ENCODE measurements at places on chromosomes 16 and 17. TPM values are rescaled to one million over a fixed set of nuclear protein-coding genes. Genes with fewer than 3 reads are reported as not detected.
A peak's percentile ranks its signal among the peaks of the same experiment; 100 is the strongest.

The RNF222 gene
- total RNA-seq = not detected

DNA sequence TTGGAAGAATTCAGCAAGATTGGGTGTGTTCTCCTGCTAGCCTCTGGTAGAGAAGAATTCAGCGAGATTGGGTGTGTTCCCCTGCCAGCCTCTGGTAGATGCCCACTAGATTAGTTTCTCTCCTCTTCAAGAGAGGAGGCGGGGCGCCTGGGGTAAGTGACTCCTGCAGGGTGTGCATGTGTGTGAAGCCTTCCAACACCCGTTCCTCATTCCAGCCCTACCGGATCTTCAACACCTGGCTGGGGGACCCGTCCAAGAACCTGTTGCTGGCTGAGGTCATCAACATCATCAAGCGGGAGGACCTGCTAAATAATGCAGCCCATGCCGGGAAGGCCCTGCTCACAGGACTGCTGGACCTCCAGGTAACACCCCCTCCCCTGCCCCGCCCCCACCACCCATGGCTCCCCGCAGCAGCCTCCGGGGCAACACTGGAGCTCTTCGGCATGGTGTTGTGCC is 21.3 kb downstream of the TMEM186 start:
- no peak for DNase-seq
- no peaks in the 10 kb centered on the region for H3K27me3 ChIP-seq
- H3K36me3 ChIP-seq = peaks cover 1% of the 10 kb centered on the region
- H3K27ac ChIP-seq = no peak overlapping the region

The TBX21 gene
- total RNA-seq = 8.4 TPM

DNA sequence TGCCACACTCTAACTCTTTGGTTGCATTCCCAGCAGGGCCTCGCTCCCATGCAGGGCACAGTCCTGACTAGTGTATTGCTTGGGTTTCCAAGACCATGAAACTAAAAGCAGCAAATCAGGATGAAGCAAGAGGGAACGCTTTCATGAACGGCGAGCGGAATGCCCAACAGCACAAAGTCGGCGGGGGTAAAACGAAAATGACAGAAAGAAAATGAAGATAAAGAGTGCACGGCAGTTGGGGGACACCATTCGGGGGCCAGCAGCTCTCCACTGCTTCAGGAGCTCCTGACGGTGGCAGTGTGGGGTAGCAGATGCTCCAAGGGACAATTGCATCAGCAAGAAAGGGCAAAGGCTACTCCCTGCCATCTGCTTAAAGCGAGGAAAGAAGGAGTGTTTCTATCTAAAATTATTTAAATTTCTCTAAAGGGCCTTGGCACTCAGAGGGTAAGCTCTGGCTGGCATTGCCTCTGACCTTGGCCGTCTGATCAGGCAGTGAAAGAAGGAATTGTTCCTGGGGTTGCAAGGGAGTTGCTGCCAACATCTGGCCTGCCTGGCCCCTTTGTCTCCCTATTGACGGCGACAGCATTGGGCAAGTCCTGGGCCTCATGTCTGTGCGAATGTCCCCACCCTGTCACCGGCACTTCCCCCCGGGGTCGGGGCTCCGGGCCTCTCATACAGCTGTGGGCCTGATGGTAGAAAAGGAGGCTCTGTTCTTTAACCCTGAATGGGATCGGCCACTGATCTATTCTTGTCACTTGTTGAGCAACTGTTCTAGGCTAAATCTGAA is 138.2 kb downstream of the CMIP start:
- H3K4me1 ChIP-seq = no peaks in the 10 kb centered on the region
- H3K36me3 ChIP-seq = no peaks in the 10 kb centered on the region
- no peak for DNase-seq

DNA sequence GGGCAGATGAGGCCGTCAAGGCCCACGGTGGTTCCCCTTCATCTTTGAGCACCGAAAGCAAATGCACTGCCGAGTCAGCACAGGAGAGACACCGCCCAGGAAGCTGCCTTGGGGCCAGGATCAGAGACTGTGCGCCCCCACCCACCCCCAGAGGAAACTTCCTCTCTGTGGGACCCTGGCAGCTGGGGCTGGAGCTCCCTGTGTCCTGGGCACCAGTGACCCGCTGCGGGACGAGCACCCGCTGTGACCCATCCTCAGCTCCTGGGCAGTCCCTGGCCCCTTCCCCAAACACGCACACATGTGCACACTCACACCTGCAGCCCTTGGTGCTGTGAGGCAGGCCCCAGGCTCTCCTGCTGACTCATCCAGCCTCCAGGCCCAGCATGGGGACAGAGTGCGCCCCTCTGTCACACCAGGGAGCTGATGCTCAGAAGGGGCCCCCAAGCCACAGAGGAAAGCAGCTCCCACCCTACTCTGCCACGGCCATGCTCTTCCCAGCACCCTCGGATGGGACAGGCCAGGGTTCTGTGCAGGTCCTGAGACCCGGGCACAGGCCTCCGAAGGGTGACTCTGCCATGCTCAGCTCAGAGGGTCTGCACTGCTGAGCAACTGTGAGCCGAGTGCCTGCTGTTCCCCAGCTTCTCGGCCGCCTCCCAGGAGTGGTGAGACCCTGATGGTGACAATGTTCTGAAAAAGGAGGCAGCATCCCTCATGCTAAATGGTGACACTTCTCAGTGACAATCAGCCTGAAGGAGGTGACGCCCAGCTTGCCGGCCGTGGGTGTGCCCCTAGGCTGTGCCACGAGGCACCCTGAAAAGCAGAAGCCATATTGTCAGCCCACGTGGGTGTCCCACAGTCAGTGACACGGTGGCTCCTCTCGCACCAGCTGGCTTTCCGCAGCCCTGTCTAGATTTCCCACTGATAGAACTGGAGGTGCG is 3.6 kb downstream of the PIEZO1 start:
- no peaks in the 10 kb centered on the region for H3K36me3 ChIP-seq
- DNase-seq = peak; percentile 78
- H3K4me3 ChIP-seq = peak overlapping the region; percentile 28
- no peaks in the 10 kb centered on the region for H3K27me3 ChIP-seq

- peaks cover 5% of the 10 kb centered on the region for H3K36me3 ChIP-seq
- no peak for DNase-seq
- H3K27me3 ChIP-seq = no peaks in the 10 kb centered on the region
- H3K4me3 ChIP-seq = no peak overlapping the region
- peaks cover 93% of the 10 kb centered on the region for H3K4me1 ChIP-seq
- peak overlapping the region; percentile 90 for H3K27ac ChIP-seq
Observed at GRCh38 chr17:31496097-31496496, 104.6 kb downstream of the RAB11FIP4 start.

- no peaks in the 10 kb centered on the region for H3K36me3 ChIP-seq
- H3K27me3 ChIP-seq = no peaks in the 10 kb centered on the region
- no peak overlapping the region for H3K27ac ChIP-seq
- no peaks in the 10 kb centered on the region for H3K4me1 ChIP-seq
Observed at GRCh38 chr17:66667491-66668030, 167.4 kb upstream of the CACNG5 start.

The C16orf54 gene
- total RNA-seq = 68.3 TPM

DNA sequence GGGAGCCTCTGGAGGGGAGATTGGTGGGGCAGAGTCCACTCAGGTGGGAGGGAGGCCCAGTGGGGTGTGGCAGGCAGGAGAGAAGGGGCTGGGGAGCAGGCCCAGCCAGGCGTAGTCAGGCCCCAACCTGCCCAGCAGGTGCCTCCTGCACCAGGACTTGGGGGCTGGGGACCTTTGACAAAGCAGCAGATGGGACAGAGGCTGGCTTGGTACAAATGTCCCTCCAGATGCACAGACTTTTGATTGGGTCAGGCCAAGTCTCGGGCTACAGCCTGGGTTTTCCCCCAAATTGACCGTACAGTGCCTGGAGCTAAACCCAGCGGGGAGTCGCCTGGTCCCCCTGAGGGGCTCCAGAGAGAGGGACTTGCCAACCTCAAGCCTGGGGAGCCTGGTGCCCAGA is 411 bp downstream of the GGT6 start:
- H3K36me3 ChIP-seq = no peaks in the 10 kb centered on the region
- no peak for DNase-seq
- no peak overlapping the region for H3K27ac ChIP-seq
- no peak overlapping the region for H3K4me3 ChIP-seq

- no peaks in the 10 kb centered on the region for H3K36me3 ChIP-seq
- no peaks in the 10 kb centered on the region for H3K27me3 ChIP-seq
- H3K4me1 ChIP-seq = no peaks in the 10 kb centered on the region
- H3K27ac ChIP-seq = no peak overlapping the region
Observed at GRCh38 chr17:17815436-17816200, 21.2 kb downstream of the SREBF1 start.

DNA sequence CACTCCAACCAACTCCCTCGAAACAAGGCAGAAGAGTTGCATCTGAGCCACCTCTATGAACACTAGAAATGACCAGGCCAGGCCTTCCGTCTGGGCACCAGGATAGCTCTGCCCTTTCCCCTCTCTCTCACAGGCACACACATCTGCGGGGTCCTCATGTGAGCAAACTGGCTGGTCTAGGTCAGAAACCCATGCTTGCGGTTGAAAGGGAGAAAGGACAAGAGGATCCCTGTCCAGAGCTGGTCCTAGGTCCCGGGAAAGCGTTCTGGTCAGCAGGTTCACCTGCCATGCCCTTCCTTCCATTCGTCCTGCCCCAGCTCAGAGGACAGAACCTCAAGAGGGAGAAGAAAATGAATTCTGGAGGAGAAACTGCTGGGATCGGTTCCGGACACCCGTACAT is 2.7 kb downstream of the MNT start:
- no peaks in the 10 kb centered on the region for H3K27me3 ChIP-seq
- no peak for DNase-seq
- H3K27ac ChIP-seq = no peak overlapping the region
- no peaks in the 10 kb centered on the region for H3K36me3 ChIP-seq
- no peak overlapping the region for H3K4me3 ChIP-seq

DNA sequence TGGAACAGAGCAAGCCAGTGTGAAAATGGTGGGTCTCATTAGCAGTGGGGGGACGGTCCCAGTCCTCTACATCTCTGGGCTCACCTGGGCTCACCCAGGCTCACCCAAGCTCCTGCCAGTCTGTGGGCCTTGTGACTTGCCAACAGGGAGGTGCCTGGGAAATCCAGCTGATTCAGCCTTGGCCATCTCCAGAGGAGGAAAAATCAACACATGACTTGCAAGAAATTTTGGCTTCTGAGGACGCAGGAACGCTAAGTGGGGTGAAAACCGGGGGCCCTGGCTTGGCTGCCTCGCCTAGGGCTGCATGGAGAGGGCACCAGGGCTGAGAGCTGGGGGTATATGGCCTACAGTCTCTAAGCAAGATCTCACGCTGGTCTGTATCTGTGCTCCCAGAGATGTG is 47.7 kb downstream of the VAC14 start:
- H3K4me1 ChIP-seq = no peaks in the 10 kb centered on the region
- H3K27ac ChIP-seq = no peak overlapping the region
- DNase-seq = no peak
- no peak overlapping the region for H3K4me3 ChIP-seq
- peaks cover 28% of the 10 kb centered on the region for H3K36me3 ChIP-seq

DNA sequence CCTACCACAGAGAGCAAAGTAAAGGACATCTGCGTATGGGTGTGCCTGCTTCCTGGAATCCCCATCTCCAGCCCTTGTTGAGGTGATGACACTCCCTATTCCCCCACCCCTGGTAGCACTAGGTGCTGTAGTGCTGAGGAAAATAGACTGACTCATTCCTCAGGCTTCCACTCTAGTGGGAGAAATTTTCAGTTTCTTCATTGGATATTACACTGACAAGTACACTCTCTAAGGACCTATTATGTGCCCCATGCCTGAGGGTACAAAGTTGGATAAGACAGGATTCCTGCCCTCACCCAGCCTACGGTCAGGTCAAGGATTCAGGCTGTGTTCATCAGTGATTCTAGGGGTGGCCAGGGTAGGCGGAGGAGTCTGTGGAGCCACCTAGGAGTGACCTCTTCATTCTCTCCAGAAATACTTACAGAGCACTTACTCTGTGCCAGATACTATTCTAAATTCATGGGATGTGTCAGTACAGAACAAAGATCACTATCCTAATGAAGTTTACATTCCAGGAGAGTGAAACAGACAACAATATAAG is 4.5 kb upstream of the ZC3H7A start:
- no peak for DNase-seq
- H3K27me3 ChIP-seq = no peaks in the 10 kb centered on the region
- H3K4me1 ChIP-seq = peaks cover 29% of the 10 kb centered on the region
- H3K27ac ChIP-seq = peak overlapping the region; percentile 96

DNA sequence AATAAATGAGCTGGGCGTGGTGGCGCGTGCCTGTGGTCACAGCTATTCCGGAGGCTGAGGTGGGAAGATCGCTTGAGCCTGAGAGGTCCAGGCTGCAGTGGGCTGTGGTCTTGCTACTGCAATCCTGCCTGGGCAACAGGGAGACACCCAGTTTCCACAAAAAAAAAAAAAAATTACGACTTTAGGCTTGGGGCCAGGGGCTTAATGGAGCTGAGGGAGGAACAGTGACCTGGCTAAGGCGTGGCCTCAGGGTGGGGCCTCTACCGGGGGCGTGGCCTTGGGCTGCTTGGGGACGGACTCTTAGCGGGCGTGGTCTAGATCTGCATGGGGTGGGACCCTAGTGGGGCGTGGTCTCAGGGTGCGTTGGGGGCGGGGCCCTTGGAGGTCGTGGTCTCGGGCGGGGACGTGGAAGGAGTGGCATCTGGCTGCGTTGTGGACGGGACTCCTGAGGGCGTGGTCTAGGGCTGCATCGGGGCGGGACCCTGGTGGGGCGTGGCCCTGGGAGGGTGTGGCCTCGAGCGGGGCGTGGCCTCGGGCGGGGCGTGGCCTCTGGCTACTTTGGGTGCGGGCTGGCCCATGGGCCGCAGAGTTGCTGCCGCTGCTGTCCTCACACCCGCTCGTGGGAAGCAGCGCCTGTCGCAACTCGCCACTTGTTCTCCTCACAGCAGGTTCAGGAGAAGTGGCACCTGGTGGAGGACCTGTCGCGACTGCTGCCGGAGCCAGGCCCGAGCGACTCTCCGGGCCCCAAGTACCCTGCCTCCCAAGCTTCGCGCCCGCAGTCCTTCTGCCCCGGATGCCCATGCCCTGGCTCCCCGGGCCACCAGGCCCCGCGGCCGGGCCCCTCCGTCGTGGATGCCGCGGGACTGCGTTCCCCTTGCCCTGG is 5.8 kb upstream of the C17orf99 start:
- H3K36me3 ChIP-seq = no peaks in the 10 kb centered on the region
- H3K4me3 ChIP-seq = no peak overlapping the region
- peaks cover 72% of the 10 kb centered on the region for H3K4me1 ChIP-seq
- peak; percentile 96 for DNase-seq
- H3K27me3 ChIP-seq = no peaks in the 10 kb centered on the region
- peak overlapping the region; percentile 43 for H3K27ac ChIP-seq

- peaks cover 4% of the 10 kb centered on the region for H3K4me1 ChIP-seq
- H3K4me3 ChIP-seq = no peak overlapping the region
- no peak for DNase-seq
- peaks cover 41% of the 10 kb centered on the region for H3K27me3 ChIP-seq
- no peaks in the 10 kb centered on the region for H3K36me3 ChIP-seq
Observed at GRCh38 chr17:47879028-47879585, 16.9 kb upstream of the SP2 start.

DNA sequence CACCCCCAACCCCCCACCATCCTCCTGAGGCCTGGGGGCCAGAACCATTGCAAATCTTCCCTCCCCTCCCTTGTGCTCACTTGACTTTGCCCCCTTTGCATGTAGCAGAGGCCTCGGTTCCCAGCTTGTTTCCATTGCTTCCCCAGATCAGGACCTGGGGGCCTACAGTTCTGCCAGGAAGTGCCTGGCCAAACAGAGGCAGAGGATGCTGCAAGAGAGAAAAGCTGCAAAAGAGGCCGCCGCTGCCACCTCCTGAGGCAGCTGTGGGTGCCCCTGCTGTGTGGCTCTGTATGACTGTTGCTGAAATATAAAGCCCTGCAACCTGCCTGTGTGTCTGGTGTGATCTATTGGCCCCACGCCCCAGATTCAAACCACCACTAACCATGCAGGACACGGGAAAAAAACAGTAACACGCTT is 2.3 kb downstream of the NDUFB10 start:
- H3K36me3 ChIP-seq = no peaks in the 10 kb centered on the region
- no peaks in the 10 kb centered on the region for H3K27me3 ChIP-seq
- no peak overlapping the region for H3K27ac ChIP-seq
- peaks cover 58% of the 10 kb centered on the region for H3K4me1 ChIP-seq
